T-cell (primary cell): ENCODE measurements at places on chromosomes 4 and X.

GRCh38 chr4:29066861-29067260 lies 1653.3 kb upstream of the PCDH7 start:
- no peak overlapping the region for H3K27ac ChIP-seq
- no peaks in the 10 kb centered on the region for H3K4me1 ChIP-seq
- DNase-seq, result no peak
- H3K4me3 ChIP-seq, result no peak overlapping the region
- H3K36me3 ChIP-seq, result no peaks in the 10 kb centered on the region

DNA sequence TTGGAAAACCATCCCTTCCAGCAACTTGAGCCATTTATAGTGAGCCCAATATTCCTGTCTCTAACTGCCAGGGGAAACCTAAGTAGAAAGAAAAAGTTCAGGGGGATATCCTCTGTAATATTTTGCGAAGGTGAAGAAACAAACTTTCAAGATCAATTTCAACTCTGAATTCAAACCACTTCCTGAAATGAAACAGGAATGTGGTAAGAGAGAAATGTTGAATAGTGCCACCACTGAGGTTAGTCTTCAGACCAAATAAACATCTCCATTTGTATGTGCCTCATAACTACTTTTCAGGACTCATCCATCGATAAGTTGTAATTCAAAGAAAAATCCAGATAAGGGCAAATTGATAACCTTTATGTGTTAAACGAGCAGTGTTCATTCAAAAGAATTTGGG lies 128.7 kb downstream of the GABRB1 start:
- no peaks in the 10 kb centered on the region for H3K4me1 ChIP-seq
- no peak for DNase-seq
- H3K27ac ChIP-seq, result no peak overlapping the region
- no peak overlapping the region for H3K4me3 ChIP-seq
- no peaks in the 10 kb centered on the region for H3K27me3 ChIP-seq

DNA sequence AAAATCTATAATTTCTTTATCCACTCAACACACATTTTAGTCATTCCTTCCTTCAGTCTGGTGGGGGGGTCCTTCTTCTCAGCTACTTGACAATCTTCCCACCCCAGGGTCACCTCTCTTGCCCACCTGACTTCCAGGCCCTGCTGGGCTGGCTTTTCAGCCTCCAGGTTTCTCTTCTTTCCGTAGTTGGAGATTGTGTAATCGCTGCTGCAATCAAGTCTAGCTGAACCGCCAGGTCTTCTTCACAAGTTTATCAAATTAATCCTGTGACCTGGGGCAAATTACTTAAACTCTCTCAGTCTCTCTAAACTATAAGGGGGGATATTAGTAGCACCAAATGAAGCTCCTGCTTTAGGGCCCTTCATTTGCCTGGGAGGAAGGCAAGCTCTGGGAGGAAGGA lies 102.9 kb upstream of the TNIP3 start:
- no peak overlapping the region for H3K27ac ChIP-seq
- no peak for DNase-seq
- H3K36me3 ChIP-seq, result no peaks in the 10 kb centered on the region
- no peaks in the 10 kb centered on the region for H3K27me3 ChIP-seq
- H3K4me1 ChIP-seq, result no peaks in the 10 kb centered on the region

GRCh38 chrX:17654116-17654515 lies 83.2 kb upstream of the SCML1 start:
- peak; percentile 56 for DNase-seq
- no peaks in the 10 kb centered on the region for H3K36me3 ChIP-seq
- H3K4me3 ChIP-seq, result no peak overlapping the region
- no peak overlapping the region for H3K27ac ChIP-seq
- H3K4me1 ChIP-seq, result peaks cover 26% of the 10 kb centered on the region

- H3K27ac ChIP-seq, result no peak overlapping the region
- peaks cover 3% of the 10 kb centered on the region for H3K27me3 ChIP-seq
- H3K4me1 ChIP-seq, result peaks cover 6% of the 10 kb centered on the region
- no peak overlapping the region for H3K4me3 ChIP-seq
- no peak for DNase-seq
Measured at GRCh38 chrX:115564243-115564642, 3.3 kb downstream of the PLS3 start.

DNA sequence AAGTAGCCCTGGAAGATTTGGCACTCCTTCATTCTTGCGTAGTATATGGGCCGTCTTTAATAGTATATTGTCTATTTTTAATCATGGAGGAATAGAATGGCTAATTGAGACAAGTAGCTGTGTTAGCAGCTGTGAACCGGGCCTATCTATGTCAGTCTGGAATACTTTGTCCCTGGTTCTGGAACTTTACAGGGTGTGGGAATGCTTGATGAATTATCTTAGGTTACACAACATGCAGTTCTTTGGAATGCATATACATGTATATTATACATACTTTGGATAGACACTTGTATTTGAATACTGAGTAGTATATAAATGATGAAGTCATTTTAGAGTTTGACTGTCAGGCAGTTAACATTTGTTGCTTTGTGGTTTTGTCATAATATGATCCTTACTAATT lies 37.4 kb downstream of the PDLIM5 start:
- DNase-seq, result no peak
- H3K4me3 ChIP-seq, result no peak overlapping the region
- H3K27ac ChIP-seq, result no peak overlapping the region
- no peaks in the 10 kb centered on the region for H3K36me3 ChIP-seq
